ENCODE measurements at places on chromosomes 2 and 18. TPM values are rescaled to one million over a fixed set of nuclear protein-coding genes. Genes with fewer than 3 reads are reported as not detected.

The CABYR gene
- total RNA-seq: 1.3 TPM

The PSMA8 gene
- total RNA-seq: not detected

The SLC5A7 gene
- total RNA-seq: not detected

The RIT2 gene
- total RNA-seq: not detected

The CRIM1 gene
- total RNA-seq: 74.7 TPM

The IL18RAP gene
- 8.0 TPM for total RNA-seq

The UPP2 gene
- not detected for total RNA-seq

GRCh38 chr2:203798296-203799087 is 69.1 kb upstream of the CTLA4 start:
- no peak overlapping the region for H3K4me3 ChIP-seq
- DNase-seq: no peak
- H3K27ac ChIP-seq: no peak overlapping the region
- no peaks in the 10 kb centered on the region for H3K4me1 ChIP-seq
- no peaks in the 10 kb centered on the region for H3K27me3 ChIP-seq

DNA sequence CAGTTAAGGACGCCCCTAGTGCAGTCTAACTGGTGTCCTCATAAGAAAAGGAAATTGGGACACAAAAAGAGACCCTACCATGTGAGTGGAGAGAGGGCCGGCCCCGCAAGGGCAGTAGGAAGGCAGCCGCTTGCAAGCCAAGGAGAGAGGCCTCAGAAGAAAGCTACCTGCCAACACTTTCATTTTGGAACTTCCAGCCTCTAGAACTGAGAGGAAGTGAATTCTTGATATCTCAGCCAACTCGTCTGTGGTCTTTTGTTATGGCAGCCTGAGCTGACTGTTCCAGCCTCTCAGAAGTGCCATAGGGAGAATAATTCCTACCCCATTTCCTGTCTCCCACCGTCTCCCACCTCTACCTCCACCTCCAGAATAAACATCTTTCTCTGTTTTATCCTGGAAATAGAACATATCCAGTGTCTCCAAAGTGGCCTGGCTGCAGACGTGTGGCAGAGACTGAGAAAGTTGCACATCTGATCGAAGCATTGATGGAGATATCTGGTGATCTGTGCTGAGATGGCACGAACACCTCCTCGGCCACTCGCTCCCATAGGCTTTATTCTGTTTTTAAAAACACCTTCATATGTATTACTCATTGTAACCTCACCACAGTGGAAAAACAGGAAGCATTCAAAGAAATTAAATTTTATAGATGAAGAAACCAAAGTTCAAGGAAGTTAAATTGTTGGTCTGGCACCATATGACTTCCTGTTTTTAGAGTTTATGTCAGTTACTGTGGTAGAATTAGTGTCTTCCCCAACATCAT is 39.5 kb upstream of the MARCO start:
- no peak for DNase-seq
- H3K27ac ChIP-seq: no peak overlapping the region
- no peaks in the 10 kb centered on the region for H3K27me3 ChIP-seq
- H3K4me1 ChIP-seq: no peaks in the 10 kb centered on the region

- DNase-seq: no peak
- H3K36me3 ChIP-seq: no peaks in the 10 kb centered on the region
- H3K4me3 ChIP-seq: no peak overlapping the region
Measured at GRCh38 chr2:170886386-170886785, 42.7 kb upstream of the GORASP2 start.

DNA sequence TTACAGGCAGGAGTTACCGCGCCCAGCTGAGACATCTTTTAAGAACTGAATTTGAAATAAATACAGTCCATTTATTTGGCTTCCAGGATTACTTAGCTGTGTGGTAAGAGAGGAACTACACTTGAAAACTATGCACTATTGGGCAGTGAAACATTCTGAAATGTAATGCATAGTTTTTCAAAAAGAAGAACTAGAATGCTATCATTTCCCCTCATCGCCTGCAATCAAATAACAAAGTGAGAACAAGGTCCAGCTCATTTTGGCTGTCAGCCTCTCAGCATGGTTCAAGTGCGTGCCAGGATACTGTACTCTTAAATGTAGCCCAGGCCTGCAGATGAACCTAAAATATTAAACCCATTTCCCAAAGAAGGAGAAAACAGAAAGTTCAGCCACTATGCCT is 76.6 kb upstream of the ARL5A start:
- peaks cover 16% of the 10 kb centered on the region for H3K4me1 ChIP-seq
- no peak for DNase-seq
- H3K4me3 ChIP-seq: no peak overlapping the region
- H3K27ac ChIP-seq: no peak overlapping the region
- no peaks in the 10 kb centered on the region for H3K36me3 ChIP-seq
- H3K27me3 ChIP-seq: no peaks in the 10 kb centered on the region

GRCh38 chr2:23425338-23425871 is 40.4 kb downstream of the KLHL29 start:
- no peaks in the 10 kb centered on the region for H3K36me3 ChIP-seq
- peaks cover 11% of the 10 kb centered on the region for H3K4me1 ChIP-seq
- H3K4me3 ChIP-seq: no peak overlapping the region
- H3K27ac ChIP-seq: no peak overlapping the region

Data from upper lobe of left lung (tissue), 6 donors.